Activated T-cell treated with anti-CD3 and anti-CD28 coated beads for 1 hour (primary cell): ENCODE measurements at places on chromosomes 3 and 15.

DNA sequence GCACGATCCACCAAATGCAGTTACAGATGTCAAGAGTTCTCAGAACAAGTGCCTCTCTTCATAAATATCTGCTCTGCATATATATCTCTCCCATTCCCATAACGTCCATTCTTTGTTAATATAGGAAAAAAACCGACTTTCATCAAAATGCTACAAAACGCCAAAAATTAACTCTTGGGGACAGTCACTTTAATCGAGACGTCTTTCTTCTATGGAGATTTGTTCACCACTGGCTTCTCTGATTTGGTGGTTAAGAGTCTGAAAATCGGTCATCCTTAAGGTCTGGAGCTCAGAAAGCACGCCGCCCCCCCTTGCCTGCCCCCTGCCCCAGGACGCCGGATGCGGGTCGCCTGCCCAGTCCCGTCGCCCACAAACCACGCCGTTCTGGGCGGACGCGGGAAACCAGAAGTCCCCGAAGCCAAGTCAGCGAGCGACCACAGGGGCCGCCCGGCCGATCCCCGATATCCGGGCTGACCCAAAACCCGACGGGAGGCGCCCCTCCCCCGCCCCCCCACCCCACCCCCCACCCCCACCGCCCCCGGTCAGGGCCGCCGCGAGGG, 252.7 kb downstream of the TJP1 start:
- DNase-seq = no peak

DNA sequence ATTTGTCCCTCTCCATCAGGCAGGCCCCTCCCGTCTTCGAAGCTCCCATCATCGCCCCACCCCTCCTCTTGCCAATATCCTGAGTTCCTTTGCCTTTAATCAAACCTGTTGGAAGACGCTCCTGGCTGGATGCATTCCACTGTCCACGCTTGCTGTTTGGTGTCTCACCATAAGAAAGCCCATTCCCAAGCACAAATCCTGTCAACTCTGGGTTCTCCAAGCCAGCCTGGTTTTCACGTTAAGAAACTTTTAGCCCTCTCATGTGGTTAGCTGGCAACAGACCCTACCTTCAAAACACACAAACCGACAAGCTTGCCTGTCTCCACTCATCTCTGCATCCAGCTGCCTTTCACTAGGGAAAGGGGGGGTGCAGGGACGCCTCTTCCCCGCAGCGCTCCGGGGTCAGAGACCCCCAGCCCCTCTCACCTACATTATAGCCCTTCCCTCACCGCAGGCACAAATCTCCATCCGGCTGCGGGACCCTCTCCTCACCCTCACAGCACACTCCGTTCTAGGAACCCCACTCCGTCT, 1.1 kb downstream of the GORASP1 start:
- no peak for DNase-seq

DNA sequence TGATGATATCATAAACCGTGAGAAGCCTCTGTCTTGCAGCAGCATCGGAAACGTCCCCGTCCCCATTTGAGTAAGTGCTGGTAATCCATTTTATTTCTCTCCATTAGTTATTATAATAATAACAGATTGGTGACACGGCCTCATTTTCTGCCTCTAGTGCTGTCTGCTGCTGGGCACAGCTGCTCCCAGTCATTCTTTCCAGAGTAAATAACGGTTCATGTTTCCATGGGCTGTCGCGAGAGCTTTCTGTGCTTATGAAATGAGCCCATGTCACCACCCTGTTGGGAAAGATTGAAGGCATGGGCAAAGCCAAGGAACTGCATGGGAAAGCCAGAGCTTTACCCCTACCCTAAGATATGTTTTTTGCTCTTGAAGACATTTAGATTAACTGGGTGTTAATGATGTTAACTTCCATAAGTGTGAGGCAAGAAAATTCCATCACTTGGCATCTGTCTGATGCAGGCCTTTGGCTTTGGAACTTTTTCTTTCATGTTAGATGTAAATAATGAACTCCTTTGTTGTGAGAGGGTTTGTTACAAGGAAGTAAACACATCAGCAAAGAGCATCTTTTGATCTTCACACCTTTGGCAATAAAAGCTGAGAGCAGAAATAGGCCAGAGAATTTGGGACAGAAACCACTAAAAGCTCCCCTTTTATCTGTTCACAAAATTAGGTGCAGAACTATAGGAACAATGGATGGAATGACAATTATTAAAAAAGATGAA, 141.8 kb downstream of the FILIP1L start:
- no peak for DNase-seq

DNA sequence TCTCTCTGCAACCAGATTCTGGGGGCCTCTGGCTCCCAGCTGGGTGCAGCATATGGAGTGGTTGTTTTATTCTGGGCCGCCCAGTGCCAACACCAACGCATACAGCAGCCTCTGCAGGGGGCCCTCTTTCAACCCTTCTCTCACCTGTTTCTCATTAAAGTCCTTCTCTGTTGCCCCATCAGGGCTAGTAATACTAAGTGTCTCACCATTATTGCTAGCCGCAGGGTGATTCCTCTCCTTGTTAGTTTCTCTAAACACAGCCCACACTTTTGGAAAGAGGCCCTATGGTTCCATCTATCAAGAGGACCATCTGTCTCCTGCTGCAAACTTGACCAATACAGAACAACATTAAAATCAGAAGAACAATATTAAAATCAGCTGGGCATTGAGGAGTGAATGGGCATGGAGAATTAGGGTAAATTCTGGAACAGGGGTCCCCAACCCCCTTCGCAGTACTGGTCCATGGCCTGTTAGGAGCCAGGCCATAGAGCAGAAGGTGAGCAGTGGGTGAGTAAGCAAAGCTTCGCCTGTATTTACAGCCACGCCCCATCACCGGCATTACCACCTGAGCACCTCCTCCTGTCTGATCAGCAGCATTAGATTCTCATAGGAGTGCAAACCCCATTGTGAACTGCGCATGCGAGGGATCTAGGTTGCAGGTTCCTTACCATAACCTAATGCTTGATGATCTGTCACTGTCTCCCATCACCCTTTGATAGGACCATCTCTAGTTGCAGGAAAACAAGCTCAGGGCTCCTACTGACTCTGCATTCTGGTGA, 36.5 kb downstream of the ALS2CL start:
- no peak for DNase-seq

DNA sequence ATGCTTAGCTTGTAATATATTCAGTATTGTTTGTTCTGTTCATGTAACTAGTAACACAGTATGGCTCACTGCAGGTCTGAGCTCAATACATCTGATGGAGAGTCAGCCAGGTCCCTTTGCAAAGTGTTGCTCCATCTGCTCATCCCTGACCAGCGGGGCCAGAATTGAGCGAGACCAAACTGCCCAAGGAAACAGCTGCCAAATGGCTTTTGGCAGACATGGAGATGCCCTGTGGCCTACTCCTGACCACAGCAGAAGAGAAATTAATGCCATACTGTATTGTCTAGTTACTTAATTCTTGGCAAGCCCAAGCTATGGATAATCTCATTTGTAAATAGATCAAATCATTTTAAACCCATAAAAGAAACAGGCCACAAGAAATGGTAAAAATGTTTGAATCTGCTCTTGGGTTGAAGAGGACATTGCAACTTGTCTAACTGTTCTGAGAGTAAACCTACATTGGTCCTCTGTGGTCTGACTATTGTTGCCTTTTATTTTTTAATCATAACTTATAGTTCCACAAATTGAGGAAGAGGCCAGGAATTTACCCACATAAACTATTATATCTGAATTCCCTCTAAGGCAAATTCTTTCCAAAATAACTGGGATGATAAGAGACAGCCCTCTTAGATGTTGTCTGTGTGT, 209.5 kb downstream of the EBLN2 start:
- no peak for DNase-seq

- DNase-seq = no peak
Measured at GRCh38 chr15:28942571-28942970, 56.8 kb downstream of the APBA2 start.

DNA sequence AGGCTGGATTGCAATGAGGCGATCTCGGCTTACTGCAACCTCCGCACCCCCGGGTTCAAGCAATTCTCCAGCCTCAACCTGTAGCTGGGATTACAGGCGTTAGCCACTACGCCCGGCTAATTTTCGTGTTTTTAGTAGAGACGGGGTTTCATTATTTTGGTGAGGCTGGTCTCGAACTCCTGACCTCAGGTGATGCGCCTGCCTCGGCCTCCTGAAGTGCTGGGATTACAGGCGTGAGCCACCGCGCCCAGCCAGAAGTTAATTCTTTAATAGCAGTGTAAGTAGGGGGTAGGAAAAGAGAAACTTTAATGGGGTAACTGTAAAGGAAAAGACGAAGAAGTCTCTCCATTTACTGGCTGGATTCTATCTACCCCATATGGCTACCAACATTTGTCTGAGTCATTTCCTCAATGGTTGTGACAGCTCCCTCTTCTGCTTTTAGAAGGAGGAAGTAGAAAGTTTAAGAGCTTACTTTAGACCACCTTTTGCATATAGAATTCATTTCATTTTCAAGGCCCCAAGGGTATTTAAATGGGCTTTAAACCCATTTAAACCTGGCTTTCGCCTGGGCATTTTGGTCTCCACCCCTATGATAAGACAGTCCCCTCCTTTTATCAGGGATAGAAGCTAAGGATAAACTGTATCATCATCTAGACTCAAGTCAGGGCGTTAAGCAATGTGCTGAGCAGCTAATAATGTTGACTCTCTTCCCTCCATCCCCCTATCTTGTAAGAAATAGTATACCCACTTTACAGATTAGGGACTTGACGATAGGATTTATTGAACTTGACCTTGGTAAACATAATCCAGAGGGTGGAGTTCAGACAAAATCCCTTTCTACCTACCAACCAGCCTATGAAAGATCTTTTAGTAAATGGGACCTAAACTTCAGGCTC, 1.1 kb upstream of the CDV3 start:
- no peak for DNase-seq
